SK-N-SH (cell line): ENCODE measurements at places on chromosomes 16 and 17. TPM values are rescaled to one million over a fixed set of nuclear protein-coding genes. Genes with fewer than 3 reads are reported as not detected.

The FADS6 gene
- polyA plus RNA-seq: not detected in 2 replicates

- peaks cover 3% of the 10 kb centered on the region for H3K36me3 ChIP-seq
- no peak overlapping the region for H3K27ac ChIP-seq
- peak; percentile 69 for DNase-seq
- H3K27me3 ChIP-seq: no peaks in the 10 kb centered on the region
- no peaks in the 10 kb centered on the region for H3K4me1 ChIP-seq
- no peak overlapping the region; the same call in 1 of the 2 replicates for H3K4me3 ChIP-seq
These were observed 32.3 kb upstream of the CAPN15 start for GRCh38 chr16:495127-495748.

DNA sequence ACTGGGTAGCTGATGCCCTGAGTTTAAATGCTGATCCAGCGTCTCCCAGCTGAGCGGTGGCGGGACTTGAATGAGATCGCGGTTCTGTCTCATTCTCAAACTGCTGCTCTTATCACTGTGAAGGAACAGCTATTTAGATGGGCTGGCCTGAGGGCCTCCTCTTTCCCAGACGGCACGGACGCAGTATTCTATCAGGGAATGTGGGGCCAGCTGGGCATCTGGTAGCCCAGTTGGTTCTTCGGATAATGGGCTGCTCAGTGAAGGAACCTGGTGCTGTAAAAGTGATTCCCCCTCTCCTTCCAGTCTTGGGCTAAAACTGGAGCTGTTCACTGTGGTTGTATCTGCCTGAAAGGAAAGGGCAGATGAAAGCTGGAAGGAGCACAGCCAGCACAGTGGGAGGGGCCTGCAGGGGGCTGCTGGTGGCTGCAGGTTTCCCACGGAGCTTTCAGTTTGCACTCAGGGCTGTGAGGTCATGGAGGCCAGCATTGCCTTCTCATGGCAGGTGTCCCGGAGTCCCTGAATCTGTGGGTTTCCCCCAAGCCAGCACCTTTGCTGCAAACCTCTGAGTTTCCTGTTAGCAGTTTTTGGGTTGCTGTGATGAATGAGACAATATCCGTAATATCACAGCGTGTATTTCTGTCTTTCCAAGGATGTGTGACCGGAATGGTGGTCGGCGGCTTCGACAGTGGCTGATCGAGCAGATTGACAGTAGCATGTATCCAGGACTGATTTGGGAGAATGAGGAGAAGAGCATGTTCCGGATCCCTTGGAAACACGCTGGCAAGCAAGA lies 3.6 kb downstream of the IRF8 start:
- H3K4me3 ChIP-seq: no peak overlapping the region
- H3K27ac ChIP-seq: no peak overlapping the region
- H3K36me3 ChIP-seq: no peaks in the 10 kb centered on the region
- DNase-seq: no peak
- no peaks in the 10 kb centered on the region for H3K4me1 ChIP-seq

- H3K4me3 ChIP-seq: no peak overlapping the region
- H3K27me3 ChIP-seq: peaks cover 8% of the 10 kb centered on the region
- no peak for DNase-seq
These were observed 28.9 kb upstream of the CDH5 start for GRCh38 chr16:66337463-66338188.
